ENCODE measurements at places on chromosomes 12 and 14.

DNA sequence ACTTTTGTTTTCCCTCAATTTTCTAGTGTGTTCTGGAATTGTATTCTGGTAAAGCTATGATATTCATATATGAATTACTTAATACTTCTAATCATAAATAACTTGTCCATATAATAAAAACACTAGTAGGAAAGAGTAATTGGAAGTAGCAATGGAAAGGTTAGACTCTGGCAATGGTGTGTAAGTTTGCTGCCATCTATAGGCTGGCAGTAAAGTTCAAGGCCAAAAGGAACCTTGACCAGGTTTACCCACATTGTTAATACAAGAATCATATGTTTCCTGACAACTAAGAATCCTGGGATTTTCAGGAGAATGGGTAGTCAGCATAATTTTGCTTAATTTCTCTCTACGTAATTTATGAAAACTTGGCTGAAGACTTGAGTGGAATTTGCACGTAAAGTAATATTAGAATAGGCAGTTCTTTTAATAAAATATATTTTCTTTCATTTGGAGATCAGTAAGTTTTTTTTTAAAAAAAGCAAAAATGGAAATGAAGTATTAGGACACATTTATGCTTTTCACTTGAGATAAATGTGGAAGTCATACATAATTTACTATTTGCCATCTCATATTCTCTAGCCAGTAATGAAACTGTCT, 926.7 kb downstream of the GALC start:
- DNase-seq = no peak

DNA sequence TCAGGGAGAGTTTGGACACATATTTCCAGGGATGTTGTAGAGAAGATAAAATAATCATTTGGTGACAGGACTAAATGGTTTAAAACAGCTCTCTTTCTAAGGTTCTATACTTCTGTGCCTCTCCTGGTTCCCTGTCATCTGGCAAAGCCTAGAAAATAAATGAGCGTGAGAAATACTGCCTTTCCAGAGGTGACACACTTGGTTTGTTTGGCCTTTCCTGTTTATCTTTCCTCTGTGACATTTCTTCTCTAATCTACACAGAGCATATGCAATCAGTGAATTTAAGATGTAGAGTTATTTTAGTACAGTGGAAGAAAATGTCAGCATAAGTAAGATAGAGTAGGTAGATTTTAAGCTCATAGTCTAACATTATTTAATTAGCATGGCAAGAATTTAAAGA, 22.0 kb upstream of the SSTR1 start:
- no peak for DNase-seq

- no peak for DNase-seq
Observed at GRCh38 chr12:121918679-121919038, 267 bp downstream of the CFAP251 start.

- DNase-seq = no peak
Observed at GRCh38 chr14:69606258-69607184, 4.9 kb upstream of the SUSD6 start.

DNA sequence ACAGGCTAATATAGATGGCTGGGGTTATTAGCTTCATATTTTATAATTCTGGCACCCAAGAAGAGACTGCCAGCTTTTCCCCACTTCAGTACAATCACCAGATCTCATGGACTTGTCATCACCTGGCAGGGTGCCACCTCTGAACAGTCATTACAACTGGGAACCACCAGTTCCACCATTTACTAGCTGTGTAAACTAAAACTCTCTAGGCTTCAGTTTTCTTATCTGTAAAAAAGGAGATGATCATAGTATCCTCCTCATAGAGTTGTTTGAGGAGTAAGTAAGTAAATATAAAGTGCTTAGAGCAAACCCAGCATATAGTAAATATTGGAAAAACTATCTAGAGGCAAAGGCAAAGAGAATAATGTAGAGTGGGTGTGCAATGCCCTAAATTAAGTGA, 19.3 kb downstream of the CPNE8 start:
- peak; percentile 10 for DNase-seq

Data from stimulated activated CD4-positive, alpha-beta T cell treated with anti-CD3 and anti-CD28 coated beads, Interleukin-4, amount 100 ng/mL, for 1 hour (primary cell).